ENCODE measurements at places on chromosomes 7 and 10.

- no peak for DNase-seq
Observed at GRCh38 chr7:29087840-29088170, 58.5 kb downstream of the CPVL start.

DNA sequence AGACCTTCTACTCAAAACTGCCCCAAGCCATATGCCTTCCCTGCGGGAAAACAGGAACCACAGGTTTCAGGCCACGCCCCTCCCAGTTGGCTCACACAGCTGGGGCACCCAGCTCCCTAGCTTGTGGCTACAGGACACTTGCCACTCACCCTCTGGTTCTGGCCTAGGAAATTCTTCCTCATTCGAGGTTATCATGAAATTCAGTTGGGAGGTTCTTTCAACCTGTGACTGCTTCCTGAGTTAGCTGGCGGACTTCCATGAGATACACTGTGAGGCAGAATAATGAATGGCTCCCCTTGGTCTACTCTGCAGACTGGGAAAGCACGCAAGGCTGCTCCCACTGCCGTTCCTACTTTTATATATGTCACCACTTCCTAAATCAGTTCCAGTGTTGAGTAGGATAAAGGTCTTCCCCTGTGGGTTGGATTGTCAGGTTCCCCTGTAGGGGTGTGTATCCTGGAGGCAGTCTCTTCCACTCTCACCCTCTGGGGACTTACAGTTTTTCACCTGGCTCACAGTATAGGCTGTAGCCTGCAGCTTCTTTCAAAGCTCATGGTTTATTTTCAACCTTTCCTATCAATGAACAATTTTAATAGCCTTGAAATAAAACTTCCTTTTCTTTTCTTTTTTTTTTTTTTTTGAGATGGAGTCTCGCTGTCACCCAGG is 37.0 kb downstream of the GPR22 start:
- peak; percentile 87 for DNase-seq

DNA sequence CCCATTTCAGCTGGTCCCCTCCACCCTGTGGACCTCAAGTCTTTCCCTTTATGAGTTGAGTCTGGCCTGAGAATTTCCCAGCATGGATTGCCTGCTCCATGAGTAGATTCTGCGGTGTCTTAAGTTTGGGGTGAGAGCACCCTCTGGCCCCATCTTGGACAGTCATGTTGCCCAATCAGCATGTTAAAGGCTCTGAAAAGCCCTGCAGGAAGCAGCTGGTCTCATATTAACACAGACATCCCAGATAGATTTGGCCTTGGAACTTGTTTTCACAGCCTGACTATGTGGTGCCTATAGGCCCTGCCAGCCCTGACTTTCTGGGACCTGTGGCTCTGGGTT is 15.5 kb upstream of the SLC29A3 start:
- no peak for DNase-seq

DNA sequence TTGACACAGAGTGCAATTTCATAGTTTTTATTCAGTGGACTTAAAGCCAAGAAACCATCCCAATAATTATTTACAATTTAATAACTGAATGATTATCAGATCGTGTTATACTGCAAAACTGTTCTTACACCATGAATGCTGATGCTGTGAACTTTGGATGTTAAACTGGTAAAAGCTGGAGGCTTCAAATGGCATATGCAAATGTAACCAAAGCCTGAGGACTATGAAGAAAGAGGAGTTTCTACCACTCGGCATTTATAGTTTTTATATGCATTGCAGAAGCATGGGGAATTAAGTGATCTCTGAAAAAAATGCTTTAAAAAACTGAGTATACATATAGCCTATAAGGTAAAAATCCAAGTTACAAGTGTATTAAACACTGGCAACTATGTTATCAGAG is 42.4 kb downstream of the RNF32 start:
- no peak for DNase-seq

DNA sequence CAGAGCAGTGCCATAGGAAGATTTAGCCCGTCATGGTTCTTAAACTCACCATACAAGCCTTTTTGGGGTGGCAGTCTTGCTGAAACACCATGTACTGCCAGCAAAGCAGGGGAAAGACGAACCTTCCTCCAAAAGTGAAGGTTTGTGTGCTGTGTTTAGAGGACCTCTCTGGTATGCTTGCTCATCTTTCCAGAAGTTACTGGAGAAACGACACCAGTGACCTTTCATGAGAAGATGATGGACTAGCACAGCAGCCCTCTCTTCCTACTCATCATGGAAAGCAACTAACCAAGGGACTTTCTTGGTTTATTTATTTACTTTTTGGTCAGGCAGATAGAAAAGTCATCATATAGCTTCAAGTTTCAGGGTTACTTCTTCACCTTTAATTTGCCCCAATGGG is 247.4 kb downstream of the PTEN start:
- no peak for DNase-seq

GRCh38 chr7:141754939-141755338 is 9.0 kb upstream of the TAS2R3 start:
- peak; percentile 17 for DNase-seq

GRCh38 chr10:86962136-86962980 is 4.0 kb downstream of the SNCG start:
- DNase-seq, result no peak

GRCh38 chr7:85184599-85185423 is 2.0 kb downstream of the SEMA3D start:
- DNase-seq, result no peak

GRCh38 chr7:69276011-69276729 is 322.1 kb upstream of the AUTS2 start:
- no peak for DNase-seq

DNA sequence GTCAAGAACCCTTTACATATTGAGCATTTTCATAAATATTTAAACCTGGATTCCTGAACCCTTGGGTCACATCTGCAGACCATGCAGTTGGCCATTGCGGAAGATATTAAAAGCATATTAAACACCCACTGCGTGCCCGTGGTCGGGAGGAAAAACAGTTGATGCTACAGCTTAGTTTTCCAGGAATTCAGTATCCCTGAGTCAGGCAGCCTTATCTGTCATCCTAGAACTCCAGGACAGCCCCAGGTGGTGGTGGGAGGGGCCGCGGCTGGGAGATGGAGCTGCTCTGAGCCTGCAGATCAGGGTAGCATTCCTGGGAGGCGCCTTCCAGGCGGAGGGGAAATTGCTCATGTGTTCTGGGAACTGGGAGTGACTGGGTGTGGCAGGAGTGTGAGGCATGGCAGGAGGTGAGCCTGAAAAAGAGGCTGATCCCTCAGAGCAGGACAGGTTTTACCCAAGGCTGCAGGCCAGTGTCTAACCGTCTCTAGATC is 222.9 kb upstream of the SH2B2 start:
- DNase-seq, result no peak

GRCh38 chr7:137667633-137668387 is 179.0 kb downstream of the DGKI start:
- no peak for DNase-seq

DNA sequence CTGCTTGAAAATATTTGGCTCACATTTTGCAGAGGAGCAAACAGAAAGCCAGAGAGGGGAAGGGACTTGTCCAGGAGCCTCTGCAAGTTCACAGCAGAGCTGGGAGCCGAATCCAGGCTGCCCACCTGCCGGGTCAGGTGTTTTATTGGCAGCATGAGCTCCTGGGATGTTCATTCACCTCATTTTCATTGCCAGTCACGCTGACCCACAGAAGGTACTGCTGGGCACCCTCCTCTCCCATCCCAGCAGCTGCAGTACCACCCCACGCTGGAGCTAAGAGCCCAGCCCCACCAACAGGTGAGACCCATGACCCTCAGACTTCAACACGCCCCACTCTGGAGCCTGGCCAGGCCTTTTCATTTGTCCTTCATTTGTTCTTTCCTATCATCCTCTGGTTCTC is 102.7 kb downstream of the GRID1 start:
- no peak for DNase-seq

DNA sequence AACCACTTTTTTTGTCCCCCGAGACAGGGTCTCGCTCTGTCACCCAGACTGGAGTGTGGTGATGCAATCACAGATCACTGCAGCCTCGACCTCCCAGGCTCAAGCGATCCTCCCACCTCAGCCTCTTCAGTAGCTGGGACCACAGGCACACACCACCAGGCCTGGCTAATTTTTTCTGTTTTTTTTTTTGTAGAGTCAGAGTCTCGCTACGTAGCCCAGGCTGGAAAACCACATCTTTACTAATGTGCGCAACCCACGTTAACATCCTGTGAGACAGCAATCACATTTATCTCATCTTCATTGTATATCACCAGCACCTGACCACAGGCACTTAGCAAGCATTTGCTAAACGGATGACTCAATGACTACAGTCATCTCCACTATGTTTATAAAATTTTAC is 77.8 kb upstream of the ATP6V0A4 start:
- DNase-seq, result no peak

DNA sequence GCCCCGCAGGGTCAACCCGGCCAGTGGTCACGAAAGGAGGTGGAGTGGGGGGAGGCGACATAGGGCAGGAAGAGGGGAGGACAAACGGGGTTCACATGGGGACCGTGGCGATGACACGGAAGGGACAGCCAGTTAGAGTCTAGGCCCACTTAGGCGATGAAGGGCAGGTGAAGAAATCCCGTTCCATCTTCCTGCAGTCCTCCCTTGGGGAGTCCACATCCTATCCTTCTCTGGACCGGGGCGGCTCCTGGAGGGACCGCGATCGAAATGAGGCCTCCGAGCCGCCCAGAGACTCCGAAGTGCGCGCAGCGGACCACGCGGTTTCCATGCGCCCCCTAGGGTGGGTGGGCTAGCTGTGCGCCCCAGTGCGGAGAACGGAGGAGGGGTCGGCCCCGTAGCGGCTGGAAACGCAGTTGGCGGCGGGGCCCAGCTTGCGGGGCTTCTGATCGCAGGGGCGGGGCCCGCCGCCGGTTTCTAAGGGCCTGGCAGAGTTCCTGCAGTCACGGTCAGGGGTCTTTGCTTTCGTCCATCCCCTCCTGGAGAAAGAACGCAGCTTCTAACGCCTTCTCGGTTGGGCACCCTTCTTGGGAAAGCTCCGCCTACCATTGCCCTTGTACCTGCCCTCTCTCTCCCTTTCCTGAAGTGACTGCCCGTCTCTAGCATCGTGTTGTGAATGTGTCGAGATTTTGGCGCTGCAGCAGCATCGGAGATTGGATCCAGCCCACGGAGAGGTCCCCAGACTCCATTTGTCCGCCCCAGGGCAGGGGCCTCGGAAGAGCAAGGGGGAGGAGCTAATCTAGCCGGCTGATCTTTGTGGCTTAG is 17.9 kb upstream of the TMEM225B start:
- DNase-seq, result no peak

DNA sequence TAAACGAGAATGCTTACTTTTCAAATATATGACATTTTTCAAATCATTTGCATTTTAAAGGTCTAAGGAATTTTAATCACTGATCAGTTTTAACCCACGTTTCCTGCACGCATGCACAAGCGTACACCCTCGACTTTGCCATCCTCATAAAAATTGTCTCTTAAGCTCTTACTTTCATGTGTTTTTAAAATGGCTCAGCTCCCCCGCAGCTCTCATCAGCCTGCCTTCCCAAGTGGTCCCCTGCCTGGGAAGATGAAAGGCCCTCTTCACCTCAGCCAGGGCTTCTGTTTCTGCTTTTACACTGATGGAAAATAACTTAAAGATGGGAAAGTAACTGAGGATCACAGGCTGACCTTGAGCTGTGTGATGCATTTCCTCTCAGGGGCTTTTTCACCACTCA is 131.6 kb upstream of the LSM8 start:
- DNase-seq, result no peak

DNA sequence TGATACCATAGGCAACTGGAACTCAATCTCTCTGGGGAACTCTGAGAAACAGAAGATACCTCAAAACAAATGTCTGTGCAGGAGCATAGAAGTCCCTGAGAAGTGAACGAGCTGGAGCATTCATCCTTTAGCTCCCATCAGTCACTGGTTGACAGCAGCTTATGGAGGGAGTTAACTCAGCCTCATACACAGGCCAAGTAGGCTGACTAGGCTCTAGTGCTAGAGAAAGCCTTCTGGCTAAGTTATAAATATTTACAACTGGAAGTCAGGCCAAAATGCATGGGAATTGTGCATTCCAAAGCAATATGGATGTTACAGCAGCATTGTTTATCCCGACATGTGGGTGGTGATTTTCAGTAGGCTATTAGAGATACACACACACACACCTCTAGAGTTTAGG is 66.5 kb downstream of the ANK3 start:
- no peak for DNase-seq

DNA sequence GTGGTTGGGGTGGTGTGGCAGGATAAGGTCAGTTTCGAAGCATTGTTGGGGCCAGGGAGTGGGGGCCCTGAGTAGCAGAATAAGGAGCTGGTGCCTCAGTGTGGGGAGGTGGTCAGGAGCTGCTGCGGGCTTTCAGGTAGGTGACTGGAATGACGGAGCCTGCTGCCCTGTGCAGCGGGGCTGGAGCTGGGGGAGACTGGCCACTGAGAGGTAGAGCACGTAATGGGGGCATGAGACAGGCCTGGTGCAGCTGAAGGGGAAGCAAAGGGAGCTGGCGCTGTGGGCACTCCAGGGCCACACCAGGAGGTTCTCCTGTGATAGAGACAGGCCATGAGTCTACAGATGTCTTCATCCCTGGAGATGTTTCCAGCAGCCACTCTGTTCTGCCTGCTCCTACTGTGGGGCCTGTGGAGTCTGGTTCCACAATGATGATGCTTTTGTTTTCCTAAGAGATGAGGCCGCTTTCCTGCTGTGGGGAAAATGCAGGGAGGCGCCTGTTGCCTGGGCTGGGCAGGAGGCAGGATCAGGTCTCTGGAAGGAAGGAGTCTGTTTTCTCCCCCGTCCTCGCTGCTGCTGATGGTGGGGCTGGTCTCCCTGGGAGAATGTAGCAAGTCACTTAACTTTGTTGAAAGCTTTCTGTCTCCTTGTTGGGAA is 31.1 kb downstream of the NUB1 start:
- no peak for DNase-seq

DNA sequence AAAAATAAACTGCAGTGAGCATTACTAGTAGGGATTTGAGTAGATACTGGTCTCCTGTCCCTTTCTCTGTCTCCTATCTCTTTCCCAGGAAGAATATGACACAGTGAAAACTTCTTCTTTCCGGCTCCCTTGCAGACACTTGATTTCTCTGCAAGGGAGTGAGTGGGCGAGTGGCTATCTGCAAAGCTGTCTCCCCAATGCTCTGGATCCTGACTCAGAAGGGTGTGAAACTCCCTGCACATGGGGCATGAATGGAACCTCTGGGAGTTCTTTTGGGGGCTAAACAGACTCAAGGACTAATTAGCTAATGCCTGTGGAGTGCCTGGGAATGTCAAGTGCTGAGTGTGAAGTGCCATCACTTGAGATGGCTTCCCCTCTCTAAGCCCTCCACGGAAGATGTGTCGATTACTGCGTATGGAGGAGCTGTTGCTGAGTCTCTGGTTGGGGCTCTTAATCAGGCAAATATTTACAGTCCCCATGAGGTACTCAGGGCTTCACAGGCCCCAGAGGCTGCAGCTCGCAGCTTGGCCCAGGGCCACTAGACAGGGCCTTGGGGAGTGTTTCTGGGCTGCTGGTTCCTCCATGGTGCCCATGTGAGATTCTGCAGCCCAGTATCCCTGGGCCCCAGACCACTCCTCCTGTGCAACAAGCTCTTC is 139.8 kb downstream of the RPS24 start:
- peak; percentile 32 for DNase-seq

- DNase-seq, result peak; percentile 72
Observed at GRCh38 chr7:30348083-30348560, 63.7 kb downstream of the ZNRF2 start.

GRCh38 chr7:135147899-135148721 is at the start of gene TMEM140:
Gene TMEM140, plus strand, starts transcription at chr7:135148072. Its CDS starts 16,370 bp downstream, at chr7:135164442.
- peak; percentile 83 for DNase-seq

- peak; percentile 72 for DNase-seq
Observed at GRCh38 chr10:121942749-121943416, 15.1 kb upstream of the ATE1 start.

GRCh38 chr7:145774777-145775176 is 341.8 kb upstream of the CNTNAP2 start:
- no peak for DNase-seq
